ENCODE measurements at places on chromosomes 2 and 18.

DNA sequence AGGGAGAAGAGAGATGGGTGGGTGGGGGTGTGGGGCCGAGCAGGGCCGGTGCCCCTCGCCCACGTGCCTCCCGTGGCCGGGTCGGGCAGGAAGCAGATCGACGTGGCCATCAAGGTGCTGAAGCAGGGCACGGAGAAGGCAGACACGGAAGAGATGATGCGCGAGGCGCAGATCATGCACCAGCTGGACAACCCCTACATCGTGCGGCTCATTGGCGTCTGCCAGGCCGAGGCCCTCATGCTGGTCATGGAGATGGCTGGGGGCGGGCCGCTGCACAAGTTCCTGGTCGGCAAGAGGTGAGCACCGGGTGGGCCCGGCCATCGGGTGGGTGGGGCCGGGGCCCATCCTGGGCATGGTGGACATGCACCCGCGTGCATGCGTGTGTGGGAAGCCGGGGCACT is 21.8 kb downstream of the ZAP70 start:
- DNase-seq: no peak

DNA sequence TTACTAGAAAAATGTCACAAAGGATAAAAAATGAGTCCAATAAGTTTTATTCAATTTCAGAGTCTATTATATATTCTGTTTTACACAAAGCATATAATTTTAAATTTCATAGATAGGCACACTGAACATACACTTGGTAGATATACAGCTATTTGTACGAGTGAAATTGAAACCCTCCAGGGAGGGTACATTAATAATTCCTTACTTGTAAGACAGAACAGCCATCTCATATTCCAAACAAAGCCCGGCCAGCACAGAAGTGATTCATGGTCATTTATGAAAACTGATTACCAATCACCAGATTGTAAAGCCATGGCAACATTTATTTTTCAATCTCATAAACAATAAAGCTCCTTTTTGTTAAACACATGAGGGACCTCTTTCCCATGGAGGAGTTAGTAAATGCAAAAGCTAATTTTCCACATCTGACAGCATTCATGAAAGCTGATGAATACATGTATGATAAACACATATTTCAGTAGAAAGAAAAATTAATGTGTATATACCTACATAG is 190.6 kb downstream of the TDRD15 start:
- no peak for DNase-seq

DNA sequence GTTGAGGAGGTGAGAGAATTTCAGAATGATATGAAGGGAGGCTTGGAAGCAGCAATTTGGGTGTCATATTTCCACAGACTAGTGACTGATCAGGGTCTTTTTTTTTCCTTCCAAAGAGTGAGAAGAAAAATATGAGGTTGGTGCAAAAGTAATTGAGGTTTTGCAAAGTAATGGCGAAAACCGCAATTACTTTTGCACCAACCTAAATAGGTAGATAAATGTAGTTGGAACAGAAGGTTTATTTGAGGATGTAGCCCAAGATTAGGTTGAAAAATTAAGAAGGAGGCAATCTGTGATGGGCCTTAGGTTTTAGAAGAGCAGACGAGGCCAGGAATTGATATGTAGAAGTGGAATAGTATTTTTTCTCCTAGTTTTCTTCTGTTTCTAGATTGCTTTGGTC is 7.8 kb upstream of the LTBP1 start:
- DNase-seq: no peak

DNA sequence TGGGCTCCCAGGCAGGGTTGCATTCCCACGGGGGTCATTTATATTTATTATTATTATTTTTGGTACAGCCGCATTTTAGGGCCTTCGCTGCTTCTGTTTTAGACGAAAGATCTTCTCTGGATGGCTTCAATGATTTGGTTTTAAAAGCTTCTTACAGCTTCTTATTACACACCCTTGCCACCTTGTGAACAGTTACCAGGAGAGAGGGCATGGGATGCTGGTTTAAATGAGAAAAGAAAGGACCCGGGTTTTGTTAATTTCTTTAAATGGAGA is 1.7 kb downstream of the SH3RF3 start:
- DNase-seq: no peak

DNA sequence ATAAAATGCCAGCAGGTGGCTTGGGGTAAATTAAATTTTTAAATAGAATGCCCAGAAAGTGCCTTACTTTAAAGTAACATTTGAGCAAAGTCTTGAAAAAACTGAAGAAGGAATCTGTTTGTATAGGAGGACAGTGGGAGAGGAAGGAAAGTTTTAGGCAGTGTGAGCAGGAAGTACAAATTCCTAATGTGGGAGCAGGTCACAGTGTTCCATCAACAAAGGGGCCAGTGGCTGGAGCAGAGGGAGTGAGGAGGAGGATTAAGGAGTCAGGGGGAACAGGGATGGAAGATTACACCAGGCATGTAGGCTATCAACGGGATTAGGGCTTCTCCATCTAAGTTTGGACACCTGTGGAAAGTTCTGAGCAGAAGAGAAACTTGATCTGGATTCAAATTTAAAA is 439.2 kb upstream of the REG3G start:
- no peak for DNase-seq

GRCh38 chr18:46471809-46472498 is 185.1 kb downstream of the LOXHD1 start:
- DNase-seq: no peak

GRCh38 chr2:71206271-71206670 is 20.6 kb downstream of the PAIP2B start:
- DNase-seq: no peak

DNA sequence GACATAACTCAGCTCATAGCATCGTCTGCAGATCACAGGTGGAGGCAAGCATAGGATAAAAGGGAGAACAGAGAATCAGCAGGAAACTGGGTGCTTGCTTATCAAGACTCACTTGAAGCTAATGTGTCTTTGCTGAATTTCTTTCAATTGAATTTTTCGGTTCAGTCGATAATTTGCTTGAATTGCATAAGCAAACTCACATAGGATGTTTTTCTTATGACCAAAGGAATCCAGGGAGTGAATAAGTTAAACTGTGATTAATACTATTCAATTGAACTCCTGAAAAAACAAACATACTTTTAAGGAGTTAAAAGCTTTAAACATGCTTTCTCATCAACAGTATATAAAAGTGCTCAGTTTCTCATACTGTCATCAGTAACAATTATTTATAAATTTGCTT is 707.1 kb upstream of the ACVR2A start:
- no peak for DNase-seq

DNA sequence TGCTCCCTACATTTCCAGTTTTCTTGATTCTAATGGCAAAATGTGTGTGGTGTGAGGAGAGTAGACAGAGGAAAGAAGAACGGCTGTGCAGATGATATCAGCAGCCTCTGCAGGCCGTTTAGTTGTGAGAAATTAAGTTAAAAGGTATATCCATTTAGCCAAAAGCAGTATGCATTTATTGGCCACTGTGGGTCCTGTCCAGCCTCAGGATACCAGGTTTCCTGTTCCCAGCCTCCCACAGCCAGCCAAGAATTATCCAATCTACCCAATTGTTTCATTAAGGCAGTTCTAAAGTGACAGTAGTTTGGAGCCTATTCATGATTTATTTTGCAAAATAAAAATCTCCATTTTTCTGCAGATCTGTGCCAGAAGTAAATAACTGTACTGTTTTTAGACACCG is 107.5 kb downstream of the TMEM18 start:
- DNase-seq: no peak

DNA sequence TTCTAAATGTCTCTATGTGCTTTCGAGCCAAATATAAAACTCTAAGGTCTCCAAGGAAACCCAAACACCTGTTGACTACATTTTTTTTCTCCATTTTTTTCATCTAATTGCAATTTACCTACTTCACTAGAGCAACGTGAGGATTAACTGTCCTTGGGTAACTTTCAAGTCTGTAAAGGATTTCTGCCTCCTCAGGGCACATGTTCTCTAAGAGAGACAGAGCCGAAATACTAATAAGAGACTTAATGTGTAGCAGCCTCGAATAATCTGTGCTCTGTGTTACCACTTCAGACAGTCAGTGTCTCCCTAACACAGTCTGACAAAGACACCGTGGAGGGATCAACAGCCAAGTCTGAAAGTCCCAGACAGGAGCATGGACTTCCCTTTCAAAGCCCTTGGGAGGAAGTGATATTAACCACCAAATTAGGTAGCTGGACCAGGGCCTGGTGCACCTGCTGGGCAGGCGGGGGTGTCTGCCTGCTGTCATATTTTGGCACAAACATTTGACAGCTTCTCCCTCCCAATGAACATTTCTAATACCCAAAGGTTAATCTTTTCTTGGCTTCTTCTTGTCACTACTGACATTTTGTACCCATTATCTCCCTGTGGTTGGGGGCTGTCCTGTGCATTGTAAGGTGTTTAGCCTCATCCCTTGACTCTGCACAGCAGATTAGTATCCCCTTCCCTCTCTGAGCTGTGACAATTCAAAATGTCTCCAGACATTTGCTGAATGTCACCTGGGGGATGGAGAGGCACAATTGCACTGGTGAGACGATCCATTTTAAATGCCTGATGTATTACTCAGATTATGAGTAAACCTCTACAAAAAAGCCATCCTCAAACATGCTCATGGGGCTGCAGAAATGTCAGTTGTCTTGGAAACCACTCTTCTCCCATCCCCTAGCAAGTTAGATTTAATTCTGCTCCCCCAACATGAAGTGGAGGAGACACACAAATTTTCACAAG is 45.7 kb upstream of the LYPD1 start:
- DNase-seq: no peak

DNA sequence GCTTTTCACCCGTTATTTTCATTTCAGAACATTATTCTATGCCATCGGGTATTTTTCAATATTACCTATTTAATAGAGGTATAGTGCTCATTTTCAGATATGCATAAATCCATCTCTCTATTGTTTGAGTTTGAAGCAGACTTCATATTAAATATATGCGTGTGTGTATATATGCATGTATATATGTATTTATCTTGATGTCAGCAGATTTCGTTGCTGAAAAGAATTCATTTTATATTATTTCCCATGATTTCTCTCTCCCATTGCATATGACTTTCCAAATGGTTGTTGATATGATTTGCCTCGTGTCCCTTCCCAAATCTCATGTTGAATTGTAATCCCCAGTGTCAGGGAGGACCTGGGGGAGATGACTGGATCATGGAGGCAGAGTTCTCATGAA is 28.6 kb upstream of the COPS8 start:
- no peak for DNase-seq

GRCh38 chr2:240205348-240205747 is 64.9 kb upstream of the OTOS start:
- DNase-seq: no peak

- no peak for DNase-seq
These were observed 32.6 kb upstream of the APCDD1 start for GRCh38 chr18:10421859-10422258.

DNA sequence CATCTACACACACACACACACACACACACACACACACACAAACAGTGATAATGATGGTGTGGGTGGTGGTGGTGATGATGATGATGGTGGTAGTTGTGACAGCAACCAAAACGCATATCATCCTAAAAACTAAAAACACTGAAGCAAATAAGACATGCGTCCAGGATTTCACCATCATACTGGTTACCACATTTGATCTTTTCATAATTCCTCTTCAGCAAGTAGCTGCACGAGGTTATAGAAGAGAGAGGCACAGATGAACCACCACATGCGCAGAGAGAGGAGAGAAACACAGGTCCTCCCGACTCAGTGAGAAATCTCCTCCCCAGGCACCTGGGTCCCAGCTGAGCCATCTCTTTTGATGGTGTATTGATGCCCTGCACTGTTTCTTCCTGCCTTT is 393.3 kb downstream of the METTL4 start:
- no peak for DNase-seq

- no peak for DNase-seq
These were observed 58.9 kb downstream of the NDUFA10 start for GRCh38 chr2:239966029-239966852.

- no peak for DNase-seq
These were observed 26.4 kb downstream of the SLC4A1AP start for GRCh38 chr2:27690052-27690451.

- no peak for DNase-seq
These were observed 4.3 kb downstream of the COL3A1 start for GRCh38 chr2:188978291-188979081.

DNA sequence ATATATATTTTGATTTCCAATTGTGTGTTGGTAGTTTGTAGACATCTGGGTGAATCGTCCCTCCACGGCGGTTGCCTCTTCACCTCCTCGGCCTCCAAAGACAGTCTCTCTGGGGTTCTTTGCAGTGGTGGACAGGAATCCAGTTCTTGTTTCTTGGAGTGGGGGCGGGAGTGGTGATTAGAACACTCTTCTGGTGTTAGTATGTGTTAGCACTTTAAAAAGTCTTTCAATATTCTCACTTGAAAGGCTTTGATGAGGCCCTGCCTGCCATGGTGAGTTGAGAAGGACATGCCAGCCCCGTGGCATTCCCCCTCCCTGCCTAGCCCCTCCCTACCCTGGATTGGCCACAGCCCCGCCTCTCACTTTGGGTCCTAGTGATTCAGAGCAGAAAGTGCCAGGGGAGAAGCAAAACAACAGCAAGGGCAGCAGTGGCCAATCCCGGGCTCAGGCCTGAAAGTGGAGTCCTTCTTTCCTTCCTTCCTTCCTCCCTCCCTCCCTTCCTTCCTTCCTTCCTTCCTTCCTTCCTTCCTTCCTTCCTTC is 316.8 kb upstream of the HS6ST1 start:
- DNase-seq: no peak

- no peak for DNase-seq
These were observed 24.7 kb downstream of the LYPD6B start for GRCh38 chr2:149063177-149063576.

DNA sequence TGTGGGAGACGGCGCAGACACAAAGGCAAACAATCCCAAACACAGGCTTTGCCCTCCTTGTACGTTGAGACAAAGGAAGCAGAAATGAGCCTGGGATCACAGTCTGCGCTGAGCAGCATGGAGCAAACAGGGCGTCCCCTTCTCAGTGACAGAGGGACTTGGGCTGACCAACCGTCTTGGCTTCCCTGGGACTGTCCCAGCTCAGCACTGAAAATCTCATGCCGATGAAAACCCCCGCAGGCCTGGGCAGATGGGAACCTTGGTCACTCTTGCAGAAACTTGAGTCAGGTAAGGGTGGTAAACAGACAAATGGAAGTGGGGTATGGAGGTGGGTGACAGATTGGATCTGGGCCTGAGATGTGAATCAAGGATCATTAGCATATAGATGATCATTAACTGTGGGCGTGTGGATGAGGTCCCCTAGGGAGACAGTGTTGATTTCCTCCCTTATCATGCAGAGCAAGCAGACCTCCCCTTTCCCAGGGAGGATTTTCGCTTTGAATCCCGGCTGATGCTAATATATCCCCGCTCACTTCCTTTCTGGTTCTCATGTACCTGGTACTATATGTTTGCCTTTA is 19.1 kb upstream of the SH3BP4 start:
- DNase-seq: no peak
